T follicular helper cell (primary cell): ENCODE measurements at places on chromosomes 7 and 10.

DNA sequence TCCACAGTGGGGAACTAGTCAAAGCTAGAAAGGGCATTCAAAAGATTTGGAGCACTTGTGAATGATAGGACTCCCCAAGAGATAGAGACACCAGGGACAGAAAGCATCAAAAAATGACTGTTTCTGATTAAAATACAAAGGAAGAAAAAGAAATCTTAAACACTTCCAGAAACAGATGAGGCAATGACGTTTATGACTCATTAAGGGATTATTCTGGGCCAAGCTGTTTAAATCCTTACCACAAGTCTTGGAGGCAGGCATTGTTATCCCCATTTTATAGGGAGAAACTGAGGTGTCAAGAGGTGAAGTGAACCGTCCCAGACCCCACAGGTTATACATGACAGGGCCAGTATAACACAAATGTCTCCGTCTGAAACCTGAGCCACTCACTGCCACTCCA is 68.3 kb upstream of the AMPH start:
- no peak for DNase-seq

DNA sequence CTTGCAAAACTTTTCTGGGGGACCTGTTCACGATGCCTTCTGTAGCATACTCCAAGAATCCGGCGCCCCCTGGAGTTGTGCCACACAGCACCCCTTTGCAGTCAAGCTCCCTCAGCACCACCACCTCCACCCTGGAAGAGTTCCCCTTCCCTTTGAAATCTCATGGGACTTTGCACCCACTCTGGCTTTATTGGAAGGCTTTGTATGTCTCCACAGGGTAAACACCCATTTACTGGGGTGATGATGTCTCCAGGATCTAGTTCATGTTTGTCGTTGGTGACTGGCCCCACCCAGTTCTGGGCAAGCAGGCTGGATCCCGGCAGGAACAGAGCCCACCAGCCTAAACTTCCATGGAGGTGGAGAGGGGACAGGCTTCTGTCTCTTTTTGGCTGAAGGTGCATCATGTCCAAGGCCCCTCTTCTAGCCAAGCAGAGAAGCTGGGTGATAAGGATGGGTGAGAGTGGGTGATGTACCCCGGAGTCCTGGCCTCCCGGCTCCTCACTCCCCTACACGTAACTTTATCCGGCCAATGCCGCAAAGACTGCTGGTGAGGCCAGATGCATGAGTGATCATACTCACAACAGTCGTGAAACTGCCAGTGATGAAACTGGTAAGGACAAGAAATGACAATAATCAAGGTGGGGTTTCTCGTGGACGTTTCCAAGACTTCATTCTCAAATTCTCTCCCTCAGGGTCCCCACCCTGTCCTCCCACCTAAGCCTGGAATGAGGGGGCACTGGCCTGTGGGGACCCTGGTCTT is 695 bp upstream of the CLDN4 start:
- no peak for DNase-seq

- no peak for DNase-seq
These were observed 60.9 kb downstream of the TMEM130 start for GRCh38 chr7:98808751-98809460.

DNA sequence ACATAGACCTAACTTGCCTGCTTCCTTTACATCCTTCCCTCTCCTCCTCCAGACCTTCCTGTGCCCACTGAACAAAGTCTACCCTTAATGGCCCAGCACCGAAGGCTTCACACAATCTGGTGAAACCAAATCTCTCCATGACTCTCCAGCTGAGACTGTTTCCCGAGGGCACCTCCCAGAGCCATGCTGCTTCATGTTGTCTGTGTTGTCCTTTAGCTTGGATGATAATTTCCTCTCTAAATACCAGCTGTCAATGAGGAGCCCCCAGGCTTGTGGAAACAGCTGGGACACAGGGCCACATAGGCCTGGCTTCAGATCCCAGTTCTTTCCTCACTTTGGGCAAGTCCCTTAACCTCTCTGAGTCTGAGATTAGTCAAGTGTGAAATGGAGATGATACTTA is 54.3 kb downstream of the DLD start:
- no peak for DNase-seq
